T-helper 1 cell treated with Interleukin-12 subunit alpha and Interleukin-12 subunit beta and Interleukin-4 antibody, amounts not matched to agents 30 ng/mL and 1 ng/mL, for 36 hours (primary cell): ENCODE measurements at places on chromosomes 6 and 20. TPM values are rescaled to one million over a fixed set of nuclear protein-coding genes. Genes with fewer than 3 reads are reported as not detected.

CYP39A1 gene
- not detected in 2 replicates for total RNA-seq

TTK gene
- total RNA-seq: 22.5 and 23.6 TPM in 2 replicates

FOXQ1 gene
- not detected in 2 replicates for total RNA-seq

LAMA5 gene
- 0.76 and 1.3 TPM in 2 replicates for total RNA-seq

DDAH2 gene
- total RNA-seq: 12.2 and 14.4 TPM in 2 replicates

MMP24 gene
- 0.10 and 0.12 TPM in 2 replicates for total RNA-seq

KIF6 gene
- total RNA-seq: 0.10 TPM in 1 of 2 replicates, not detected in the other

ADGB gene
- total RNA-seq: not detected in 2 replicates

PLCB1 gene
- total RNA-seq: 0.73 and 1.4 TPM in 2 replicates

EZR gene
- total RNA-seq: 236 and 238 TPM in 2 replicates

DTNBP1 gene
- 29.0 and 29.2 TPM in 2 replicates for total RNA-seq

OXT gene
- total RNA-seq: 0.61 TPM in 1 of 2 replicates, not detected in the other

SLC22A1 gene
- total RNA-seq: 2.0 and 4.0 TPM in 2 replicates

ABHD16B gene
- total RNA-seq: not detected in 2 replicates

BPIFA1 gene
- not detected in 2 replicates for total RNA-seq

STX11 gene
- total RNA-seq: 26.8 and 27.5 TPM in 2 replicates

ARMH2 gene
- total RNA-seq: 0.78 and 1.6 TPM in 2 replicates

MRAP2 gene
- 0.12 TPM in 1 of 2 replicates, not detected in the other for total RNA-seq

FOXO3 gene
- total RNA-seq: 8.0 and 9.0 TPM in 2 replicates

WDR46 gene
- total RNA-seq: 68.2 and 70.7 TPM in 2 replicates

SLC17A3 gene
- 0.59 and 0.66 TPM in 2 replicates for total RNA-seq

ZBTB22 gene
- total RNA-seq: 12.4 and 13.3 TPM in 2 replicates

PSMB9 gene
- 423 and 424 TPM in 2 replicates for total RNA-seq

CRISP2 gene
- total RNA-seq: not detected in 2 replicates

HLA-DQA1 gene
- 89.6 and 89.7 TPM in 2 replicates for total RNA-seq

SLC16A10 gene
- 1.0 TPM in 2 replicates for total RNA-seq

ALDH8A1 gene
- total RNA-seq: 2.8 and 4.5 TPM in 2 replicates
